Kidney epithelial cell (primary cell): ENCODE measurements at places on chromosomes 6 and 20. TPM values are rescaled to one million over a fixed set of nuclear protein-coding genes. Genes with fewer than 3 reads are reported as not detected.

DNA sequence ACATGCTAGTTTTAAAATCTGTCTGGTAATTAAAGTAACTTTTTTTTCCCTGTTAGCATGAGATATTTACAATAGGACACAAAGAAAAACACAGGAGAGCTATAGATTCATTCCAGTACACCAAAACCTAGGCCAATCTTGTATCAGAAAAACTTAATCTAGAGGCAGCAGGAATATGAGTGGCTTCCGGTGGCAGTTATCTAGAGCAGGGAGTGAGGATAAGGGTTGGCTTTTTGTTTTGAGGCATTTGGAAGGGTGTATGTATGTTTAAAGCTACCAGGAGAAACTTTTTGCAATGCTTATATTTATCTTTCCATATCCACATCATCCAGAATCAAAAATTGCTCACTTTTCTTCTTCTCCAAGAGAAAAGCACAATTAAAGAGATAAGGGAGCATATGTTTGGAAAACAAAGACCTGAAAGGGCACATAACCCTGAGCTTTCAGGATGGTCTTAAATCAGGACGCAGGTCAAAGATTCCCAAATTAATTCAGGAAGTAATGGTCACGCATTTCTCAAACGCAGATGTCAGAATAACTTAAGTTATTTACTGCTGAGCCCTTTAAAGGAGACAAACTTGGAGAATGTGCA, 13.1 kb downstream of the TFAP2A start:
- DNase-seq: no peak

- DNase-seq: no peak
These were observed 21.6 kb upstream of the FBXO30 start for GRCh38 chr6:145836170-145836569.

DNA sequence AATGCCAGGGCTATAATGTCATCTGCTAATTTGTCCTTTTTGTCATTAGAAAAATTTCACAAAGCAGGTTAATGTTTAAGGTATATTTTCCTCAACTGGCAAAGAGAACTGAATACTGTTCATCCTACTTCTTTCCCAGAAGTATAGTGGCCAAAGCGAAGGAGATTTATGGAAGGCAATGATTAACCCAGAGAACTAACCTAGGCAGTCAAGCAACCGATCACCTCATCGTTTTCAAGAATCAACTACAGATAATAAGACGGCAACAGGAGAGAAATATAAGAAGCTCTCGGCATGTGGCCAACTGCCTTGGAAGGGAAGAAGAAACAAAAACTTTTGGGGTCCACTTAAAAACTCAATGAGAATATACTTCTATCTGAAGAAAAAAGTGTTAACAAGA, 38.2 kb downstream of the REV3L start:
- peak; percentile 16 for DNase-seq

DNA sequence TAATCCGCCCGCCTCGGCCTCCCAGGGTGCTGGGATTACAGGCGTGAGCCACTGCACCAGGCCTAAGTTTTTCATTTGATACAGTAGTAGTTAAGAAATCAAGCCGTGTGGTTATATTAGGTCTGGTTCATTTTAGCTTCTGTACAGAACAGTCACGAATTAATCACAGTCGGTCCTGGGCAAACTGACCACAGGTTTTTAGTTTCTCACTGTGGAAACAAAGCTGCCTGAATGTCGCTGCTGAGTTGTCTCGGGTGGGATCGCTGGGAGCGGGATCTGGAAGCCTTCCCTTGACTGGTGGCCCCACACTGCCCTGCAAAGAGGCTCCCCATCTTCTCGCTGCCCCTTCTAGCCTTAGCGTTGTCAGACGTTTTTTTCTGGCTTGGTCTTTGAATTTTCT, 18.6 kb downstream of the UCKL1 start:
- DNase-seq: no peak

- no peak for DNase-seq
These were observed 177.3 kb downstream of the CDKAL1 start for GRCh38 chr6:20711518-20711917.

GRCh38 chr6:168160506-168161370, 81.7 kb upstream of the FRMD1 start:
- no peak for DNase-seq

GRCh38 chr20:15654208-15654649, 919.0 kb downstream of the KIF16B start:
- peak; percentile 19 for DNase-seq

DNA sequence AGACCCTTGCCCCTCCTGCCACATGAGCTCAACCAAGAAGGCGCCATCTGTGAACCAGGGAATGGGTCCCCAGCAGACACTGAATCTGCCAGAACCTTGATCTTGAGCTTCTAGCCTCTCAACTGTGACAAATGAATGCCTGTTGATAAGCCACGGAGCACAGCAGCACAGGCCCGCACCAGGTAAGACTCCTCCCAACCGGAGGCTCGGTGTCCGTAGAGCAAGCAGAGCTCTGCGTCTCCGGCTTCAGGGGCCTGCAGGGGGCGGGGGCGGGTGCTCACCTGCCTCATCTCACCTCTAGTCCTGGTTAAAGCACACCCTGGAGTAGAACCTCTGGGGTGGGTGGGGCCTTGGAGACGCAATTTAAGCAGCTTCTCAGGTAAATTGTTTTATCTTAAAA, 122.7 kb downstream of the SMOC2 start:
- no peak for DNase-seq

DNA sequence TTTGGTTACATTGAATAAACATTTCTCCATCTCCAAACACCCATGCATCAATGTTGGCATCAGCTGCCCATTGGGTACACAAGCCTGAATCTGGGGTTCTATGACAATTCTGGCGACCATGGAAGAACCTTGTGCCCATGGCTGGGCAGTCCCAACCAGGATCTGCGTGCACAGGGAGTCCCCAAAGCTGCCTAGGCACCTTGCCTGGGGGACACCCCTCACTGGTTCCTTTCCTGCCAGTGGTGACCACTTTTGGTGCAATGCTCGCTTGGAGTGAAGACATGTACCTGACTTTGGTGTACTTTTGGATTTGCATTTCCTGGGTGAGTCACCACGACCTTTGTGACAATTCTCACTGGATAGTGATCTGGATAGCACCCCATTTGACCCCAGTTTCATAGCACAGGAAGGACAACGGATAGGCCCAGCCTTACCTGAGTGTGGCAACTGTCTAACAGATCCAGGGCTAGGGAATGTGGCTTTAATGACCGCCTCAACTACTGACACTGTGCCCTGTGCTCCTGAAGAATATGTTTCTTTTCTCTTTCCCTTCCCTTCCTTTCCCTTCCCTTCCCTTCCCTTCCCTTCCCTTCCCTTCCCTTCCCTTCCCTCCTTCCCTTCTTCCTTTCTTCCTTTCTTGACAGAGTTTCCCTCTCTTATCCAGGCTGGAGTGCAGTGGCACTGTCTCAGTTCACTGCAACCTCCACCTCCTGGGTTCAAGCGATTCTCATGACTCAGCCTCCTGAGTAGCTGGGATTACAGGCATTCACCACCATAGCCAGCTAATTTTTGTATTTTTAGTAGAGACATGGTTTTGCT, 7.1 kb downstream of the SPINT3 start:
- DNase-seq: no peak

DNA sequence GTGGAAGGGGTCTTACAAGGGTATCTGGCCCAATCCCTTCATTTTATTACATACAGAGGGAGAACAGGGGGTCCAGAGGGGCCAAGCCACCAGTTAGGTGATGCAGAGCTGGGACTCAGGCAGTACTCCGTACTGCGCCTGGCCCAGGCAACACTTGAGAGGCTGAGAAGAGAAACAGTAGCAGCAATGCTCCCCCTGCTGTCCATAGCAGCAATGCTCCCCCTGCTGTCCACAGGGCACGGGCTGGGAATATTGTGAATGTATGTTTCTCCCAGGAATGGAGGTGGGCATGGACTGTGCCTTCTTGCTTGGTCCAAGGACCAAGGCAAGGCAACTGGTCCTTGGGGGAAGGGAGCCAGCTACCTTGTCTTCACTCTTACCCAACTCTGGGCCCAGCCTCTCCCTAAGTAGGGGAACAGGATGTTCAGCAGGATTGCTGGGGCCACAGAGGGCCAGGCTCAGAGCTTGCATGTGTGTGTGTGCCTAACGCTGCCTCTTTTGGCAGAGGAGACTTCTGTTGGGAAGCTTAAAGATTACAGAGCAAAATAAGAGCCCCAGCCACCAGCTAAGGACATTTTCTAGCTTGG, 14.8 kb upstream of the FAM83C start:
- no peak for DNase-seq

DNA sequence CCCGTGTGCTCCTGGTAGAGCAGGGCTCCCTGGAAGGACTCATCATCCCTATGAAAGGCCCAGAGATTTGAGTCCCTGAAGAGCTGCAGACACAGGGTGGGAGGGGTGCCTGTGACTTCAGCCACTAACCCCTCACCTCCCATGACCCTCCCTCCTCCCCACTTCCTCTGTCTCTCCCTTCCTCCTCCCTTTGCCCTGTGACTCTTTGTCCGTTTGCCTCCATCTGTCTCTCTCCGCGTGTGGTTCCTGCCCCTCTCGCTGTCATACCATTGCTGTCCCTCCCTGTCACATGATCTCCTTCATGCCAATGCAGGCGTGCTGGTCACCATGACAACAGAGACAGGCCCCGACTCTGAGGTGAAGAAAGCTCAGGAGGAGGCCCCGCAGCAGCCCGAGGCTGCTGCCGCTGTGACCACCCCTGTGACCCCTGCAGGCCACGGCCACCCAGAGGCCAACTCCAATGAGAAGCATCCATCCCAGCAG, 19.0 kb downstream of the EPB41L1 start:
- DNase-seq: no peak

DNA sequence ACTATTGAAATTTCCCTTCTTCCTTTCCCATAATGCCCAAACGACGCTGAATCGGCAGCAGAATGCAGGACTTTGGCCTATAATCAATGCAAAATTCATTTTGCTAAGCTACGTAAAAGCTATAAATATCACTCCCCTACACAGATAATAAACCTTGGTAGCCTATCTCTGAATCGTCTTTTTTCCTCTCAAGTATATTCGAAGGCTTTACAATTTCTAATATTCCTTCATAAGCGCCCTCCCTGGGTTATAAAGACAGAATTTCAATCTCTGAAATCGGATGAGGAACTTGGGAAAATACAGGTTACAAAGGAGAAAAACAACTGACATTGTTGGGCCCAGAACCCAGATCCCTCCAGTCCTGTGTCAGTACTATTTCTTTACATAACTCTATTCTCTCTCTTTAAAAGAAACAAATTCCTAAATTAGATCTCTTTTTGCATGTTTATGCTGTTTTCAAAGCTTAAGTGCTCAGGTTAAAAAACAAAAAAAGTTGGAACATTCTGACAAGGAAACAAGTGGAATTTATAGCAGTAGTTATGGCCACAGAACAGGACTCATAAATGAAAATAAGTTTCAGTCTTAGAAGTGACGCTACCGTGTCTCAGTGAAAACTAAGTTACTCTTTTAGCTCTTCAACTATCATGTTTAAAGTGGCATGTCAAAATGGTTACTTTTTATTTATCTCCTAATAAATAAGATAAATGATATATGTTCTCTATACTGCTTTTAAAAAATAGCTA, 84.5 kb downstream of the SESN1 start:
- DNase-seq: no peak

DNA sequence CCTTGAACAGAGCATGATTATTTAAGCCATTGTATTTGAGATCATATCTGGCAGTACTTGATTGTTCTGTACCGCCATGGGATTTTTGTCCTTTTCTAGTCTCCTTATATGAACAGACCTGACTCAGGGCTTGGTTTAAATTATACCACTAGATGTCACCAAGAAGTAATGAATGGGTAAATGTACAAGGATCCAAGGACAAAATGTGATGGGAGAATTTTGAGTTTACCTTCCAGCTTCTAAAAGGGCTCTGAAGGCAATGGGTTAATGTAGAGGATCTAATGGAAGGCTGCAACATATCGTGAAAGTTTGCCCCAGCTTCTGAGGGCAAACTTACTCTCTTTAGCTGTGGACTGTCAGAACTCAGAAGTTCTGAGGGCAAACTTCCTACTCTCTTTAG, 12.0 kb downstream of the RNF8 start:
- no peak for DNase-seq

GRCh38 chr6:109762166-109762565, 71.1 kb downstream of the FIG4 start:
- DNase-seq: peak; percentile 52

GRCh38 chr6:132084811-132085509, 133.8 kb upstream of the CCN2 start:
- peak; percentile 91 for DNase-seq

DNA sequence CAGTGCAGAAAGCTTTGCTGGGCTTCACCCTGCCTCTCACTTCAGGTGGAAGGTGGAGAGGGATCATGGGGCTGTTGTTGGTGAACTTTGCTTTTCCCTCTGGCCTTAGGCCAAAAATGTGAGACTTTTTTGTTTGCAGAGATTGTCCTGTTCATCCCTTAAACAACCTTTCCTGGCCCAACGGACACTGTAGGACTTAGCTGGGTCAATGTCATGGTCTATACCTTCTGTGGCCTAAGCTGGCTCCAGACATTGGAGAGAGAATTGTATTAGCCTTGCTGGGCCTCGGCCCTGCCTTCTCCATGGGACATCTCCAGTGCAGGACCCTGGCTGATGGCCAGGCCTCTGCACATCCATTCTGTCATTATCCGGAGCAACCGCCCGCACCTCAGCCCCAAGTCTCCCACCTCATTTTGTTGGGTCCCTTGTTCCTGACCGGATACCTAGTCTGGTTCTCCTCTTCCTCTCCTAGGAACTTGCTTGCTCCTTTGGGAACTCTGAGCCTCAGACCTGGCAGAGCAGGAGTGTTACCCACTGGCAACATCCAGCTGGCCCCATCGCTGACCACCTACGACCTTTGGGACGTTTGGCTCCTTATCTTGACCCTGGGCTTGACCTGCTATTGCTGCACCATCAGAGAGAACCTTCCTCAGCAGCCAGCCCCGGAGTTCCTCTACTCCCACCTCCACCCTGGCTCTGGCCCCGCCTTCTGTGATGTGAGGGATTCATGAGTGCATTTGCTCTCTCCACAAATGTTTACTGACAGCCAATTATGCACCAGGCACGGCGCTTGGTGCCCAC, 128.2 kb downstream of the BANF2 start:
- DNase-seq: no peak

DNA sequence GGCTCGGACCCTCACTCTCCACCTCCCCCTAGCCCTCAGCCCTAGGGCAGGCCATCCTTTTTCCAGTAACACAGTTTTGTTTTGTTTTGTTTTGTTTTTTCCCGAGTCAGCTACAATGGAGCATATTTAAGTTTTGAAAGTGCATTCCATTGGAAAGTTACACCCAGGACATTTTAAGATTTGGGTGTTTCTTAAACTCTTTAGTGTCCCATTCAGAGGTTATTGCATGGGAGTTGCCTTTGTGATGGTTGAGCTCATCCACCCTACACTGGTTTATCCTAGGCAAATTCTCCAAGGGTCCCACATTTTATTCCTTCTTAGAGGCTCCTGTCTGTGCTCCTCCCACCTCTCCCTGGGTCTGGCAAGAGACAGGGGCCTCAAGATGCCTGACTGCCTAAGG, 58.9 kb downstream of the THBS2 start:
- no peak for DNase-seq

Gene CDC5L
- total RNA-seq: 22.9 and 24.9 TPM in 2 replicates

Gene EPPIN
- total RNA-seq: not detected in 2 replicates

Gene PXDC1
- total RNA-seq: 92.4 and 99.1 TPM in 2 replicates

Gene LPIN3
- 14.7 and 18.2 TPM in 2 replicates for total RNA-seq

Gene DZANK1
- 1.4 and 2.9 TPM in 2 replicates for total RNA-seq

Gene MRPS18B
- 56.4 and 78.9 TPM in 2 replicates for total RNA-seq

Gene CST5
- total RNA-seq: 0.34 and 2.6 TPM in 2 replicates

Gene TFAP2C
- 0.17 and 0.41 TPM in 2 replicates for total RNA-seq
